Type B pancreatic cell (in vitro differentiated cells): ENCODE measurements at places on chromosomes 1 and 21. TPM values are rescaled to one million over a fixed set of nuclear protein-coding genes. Genes with fewer than 3 reads are reported as not detected.

DNA sequence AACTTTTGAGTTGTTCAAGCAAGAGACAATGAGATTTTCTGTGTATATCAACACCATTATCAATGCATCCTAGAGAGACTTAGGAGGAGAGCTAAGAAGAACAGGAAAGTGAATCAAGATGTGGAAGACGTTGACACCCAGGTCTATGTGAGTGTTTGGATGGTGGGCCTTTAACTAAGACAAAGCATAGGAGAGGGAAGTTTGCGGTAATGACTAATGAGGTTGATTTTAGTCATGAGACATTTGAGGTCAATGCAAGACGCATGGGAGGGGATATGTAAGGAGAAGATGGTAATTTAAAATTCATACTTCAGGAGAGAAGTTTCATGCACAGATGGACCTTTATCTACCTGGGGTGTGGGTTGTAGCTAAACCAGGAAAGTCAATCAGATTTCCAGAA, 269.6 kb downstream of the VAV3 start:
- no peak overlapping the region for H3K27ac ChIP-seq
- peaks cover 20% of the 10 kb centered on the region for H3K4me1 ChIP-seq
- H3K27me3 ChIP-seq, result no peaks in the 10 kb centered on the region
- no peak overlapping the region for H3K4me3 ChIP-seq
- DNase-seq, result no peak

GRCh38 chr1:54551891-54552290, 3.9 kb downstream of the ACOT11 start:
- H3K4me3 ChIP-seq, result no peak overlapping the region
- no peak overlapping the region for H3K27ac ChIP-seq
- H3K27me3 ChIP-seq, result peaks cover 3% of the 10 kb centered on the region
- peaks cover 13% of the 10 kb centered on the region for H3K4me1 ChIP-seq
- no peak for DNase-seq

CR1 gene
- total RNA-seq, result 0.02 and 0.56 TPM in 2 replicates

- no peak for DNase-seq
- H3K27ac ChIP-seq, result no peak overlapping the region
- H3K4me1 ChIP-seq, result no peaks in the 10 kb centered on the region
- peaks cover 13% of the 10 kb centered on the region for H3K36me3 ChIP-seq
- no peaks in the 10 kb centered on the region for H3K27me3 ChIP-seq
- H3K4me3 ChIP-seq, result no peak overlapping the region
These were observed 42.4 kb downstream of the PDE9A start for GRCh38 chr21:42695697-42696380.
